ENCODE measurements at places on chromosomes 4 and X.

DNA sequence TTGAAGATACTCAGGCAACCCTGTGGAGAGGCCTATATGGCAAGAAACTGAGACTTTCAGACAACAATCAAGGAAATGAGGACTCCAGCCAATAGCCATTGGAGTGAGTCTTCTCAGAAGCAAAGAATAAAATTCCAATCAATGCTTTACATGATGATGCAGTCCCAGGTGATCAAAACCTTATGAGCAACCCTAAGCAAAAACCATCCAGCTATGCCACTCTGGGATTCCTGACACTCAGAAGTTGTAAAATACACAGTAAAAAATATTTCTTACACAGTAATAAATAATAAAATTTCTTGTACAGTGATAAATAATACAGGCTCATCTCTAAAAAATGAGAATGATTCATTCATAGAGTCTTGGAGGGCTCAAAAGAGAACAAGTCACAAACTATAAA lies 150.6 kb downstream of the IL15 start:
- DNase-seq: no peak

GRCh38 chr4:156475322-156475721 lies 496.3 kb downstream of the PDGFC start:
- peak; percentile 40 for DNase-seq

- no peak for DNase-seq
These were observed 45.8 kb upstream of the CLCN4 start for GRCh38 chrX:10110984-10111363.

GRCh38 chr4:100823993-100824323 lies 306.1 kb upstream of the EMCN start:
- DNase-seq: no peak

DNA sequence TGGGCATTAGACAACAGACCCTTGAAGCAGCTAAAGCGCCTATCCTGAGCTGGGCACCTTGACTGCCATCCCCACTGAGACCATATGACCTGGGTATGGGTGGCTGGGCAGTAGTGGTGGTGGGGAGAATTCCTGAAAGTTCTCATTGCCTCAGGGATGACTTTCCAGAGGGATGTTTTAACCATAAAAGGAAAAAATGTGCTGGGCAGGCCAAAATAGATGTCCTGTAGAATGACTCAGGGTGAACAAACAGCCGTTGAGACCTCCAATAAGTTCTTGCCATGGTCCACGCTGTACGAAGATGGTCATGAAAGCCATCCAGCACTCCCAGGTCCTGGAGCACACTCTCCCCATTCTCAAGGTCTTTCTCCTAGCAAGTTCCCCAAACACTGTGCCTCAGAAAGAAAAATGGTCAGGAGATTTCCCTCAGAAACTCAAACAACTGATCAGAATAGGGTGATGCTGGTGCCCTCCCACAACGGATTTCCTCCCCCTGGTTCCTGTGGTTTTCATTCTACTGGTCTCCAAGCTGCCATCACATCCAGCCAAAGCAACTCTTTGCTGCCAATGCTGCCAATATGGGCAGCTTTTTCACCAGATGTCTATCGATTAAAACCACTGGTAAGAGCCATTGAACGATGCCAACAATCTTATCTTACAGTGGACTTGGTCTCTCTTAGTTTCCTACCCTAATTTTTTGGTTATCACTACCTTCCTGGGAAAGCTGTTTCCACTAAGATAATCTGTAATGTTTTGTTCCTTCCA lies 11.2 kb downstream of the CDKN2AIP start:
- DNase-seq: no peak
